ENCODE measurements at places on chromosomes 3 and 15.

- no peak for DNase-seq
These were observed 18.9 kb downstream of the RGMA start for GRCh38 chr15:93070132-93070531.

GRCh38 chr15:68206711-68207151, 1.6 kb upstream of the CALML4 start:
- DNase-seq, result no peak

GRCh38 chr3:45923755-45924154, 19.5 kb upstream of the CXCR6 start:
- no peak for DNase-seq

DNA sequence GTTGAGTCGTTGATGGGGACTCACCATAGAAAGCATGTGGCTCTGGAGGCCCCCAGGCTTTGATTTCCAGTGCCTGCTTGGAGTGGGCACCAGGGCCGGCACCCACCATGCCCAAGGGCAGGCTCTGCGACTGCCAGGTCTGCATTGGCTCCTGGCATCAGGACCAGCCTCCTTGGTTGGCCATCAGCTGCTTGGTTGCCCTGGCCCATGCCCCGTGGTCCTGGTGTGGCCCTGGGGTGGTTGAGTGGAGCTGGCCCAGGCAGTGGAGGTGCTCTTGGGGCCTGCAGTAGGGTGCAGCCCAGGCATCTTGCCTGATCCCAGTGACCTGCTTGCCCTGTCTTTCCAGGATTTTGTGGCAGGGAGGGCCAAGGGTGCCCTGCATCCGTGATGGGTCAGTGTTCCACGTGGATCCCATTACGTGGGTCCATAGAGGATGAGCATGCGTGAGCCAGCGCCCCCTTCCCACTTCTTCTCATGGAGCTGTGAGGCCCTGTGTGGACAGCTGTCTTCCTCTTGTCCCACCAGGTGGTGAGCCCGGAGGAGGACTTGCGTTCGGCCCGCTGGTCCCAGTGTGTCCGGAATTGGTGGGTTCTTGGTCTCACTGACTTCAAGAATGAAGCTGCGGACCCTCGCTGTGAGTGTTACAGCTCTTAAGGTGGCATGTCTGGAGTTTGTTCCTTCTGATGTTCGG, 187.0 kb downstream of the UBE3A start:
- DNase-seq, result no peak
